Pancreas (tissue), 10 donors: ENCODE measurements at places on chromosomes 7 and 10.
A peak's percentile ranks its signal among the peaks of the same experiment; 100 is the strongest.

DNA sequence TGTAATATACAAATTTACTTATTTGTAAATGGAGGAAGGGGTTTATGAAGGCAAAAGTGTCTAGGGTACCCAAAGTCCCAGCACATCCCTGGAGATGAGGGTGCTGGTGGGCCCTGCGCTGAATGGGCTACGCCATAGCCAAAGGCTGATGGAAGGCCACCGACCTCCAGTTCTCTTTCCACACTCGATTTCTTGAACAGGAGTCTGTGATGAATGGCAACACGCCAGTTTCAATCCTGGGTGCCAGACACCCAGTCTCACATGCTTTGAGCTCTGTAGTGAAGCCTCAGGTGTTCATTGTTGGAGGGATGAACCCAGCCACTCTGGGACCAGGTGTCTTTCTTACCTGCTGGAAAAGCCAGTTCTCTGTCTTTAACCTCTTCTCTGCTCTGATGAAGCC is 752 bp downstream of the LRMDA start:
- no peak for DNase-seq

GRCh38 chr10:81216949-81217348 is 658.0 kb upstream of the NRG3 start:
- DNase-seq, result no peak

- peak; percentile 58 for DNase-seq
Observed at GRCh38 chr7:22821702-22822485, 755 bp downstream of the TOMM7 start.

- no peak for DNase-seq
Observed at GRCh38 chr7:92595281-92595680, 5.1 kb upstream of the FAM133B start.

DNA sequence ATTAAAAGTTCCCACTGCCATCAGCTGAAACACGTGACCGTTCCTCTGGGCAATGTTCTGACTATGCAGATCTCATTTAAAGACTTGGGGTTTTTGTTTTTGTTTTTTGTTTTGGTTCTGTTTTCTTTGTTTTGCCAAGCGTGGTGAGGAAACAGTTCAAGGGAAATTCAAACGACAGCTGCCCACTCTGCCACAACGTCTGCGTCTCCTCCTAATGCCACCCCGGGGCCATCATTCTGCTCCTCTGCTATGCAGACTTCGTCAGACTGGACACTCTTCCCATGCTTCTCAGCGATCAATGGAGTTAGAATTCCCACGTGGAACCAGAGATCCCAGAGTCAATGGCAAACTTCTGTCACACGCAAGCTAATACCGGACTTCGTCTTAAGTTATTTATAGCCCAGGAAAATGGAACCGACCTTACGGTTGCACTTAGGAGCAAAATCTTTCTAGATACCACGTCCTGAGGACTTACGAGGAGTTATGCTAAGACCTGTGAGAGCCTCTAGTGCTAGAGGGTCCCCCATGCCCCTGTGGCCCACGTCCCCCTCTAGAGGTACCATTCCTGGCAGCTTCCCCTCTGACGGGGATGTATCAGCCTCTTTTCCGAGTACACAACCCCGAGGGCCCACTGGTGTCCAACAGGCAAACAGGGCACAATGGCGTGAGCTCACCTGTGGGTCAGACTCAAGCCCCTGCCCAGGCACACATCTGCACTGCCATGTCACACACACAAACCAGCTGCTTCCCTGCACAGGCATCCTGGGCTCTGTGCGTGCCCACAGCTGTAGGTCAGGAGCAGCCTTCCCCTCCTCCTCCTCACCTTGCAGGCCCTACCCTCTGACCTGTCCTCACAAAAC is 24.4 kb downstream of the EBF3 start:
- no peak for DNase-seq

DNA sequence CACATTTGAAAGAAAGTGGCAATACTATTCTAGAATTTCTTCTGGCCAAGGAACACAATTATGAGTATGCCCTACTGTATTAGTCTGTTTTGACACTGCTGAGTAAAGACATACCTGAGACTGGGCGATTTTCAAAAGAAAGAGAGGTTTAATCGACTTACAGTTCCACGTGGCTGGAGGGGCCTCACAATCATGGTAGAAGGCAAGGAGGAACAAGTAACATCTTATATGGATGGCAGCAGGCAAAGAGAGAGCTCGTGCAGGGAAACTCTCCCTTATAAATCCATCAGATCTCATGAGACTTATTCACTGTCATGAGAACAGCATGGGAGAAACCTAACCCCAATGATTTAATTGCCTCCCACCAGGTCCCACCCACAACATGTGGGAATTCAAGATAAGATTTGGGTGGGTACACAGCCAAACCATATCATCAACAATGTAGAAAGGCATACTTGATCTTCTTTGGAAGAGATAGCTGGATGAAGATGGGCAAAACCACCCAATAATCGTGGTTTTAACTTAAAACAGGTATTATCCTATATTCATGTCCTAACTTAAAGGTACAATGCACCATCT is 113.9 kb downstream of the ETV1 start:
- no peak for DNase-seq

- no peak for DNase-seq
Observed at GRCh38 chr7:112144284-112145059, 61.7 kb downstream of the DOCK4 start.

- DNase-seq, result no peak
Observed at GRCh38 chr10:44899450-44900080, 11.6 kb upstream of the TMEM72 start.

GRCh38 chr10:50293513-50294313 is 42.4 kb upstream of the ASAH2 start:
- DNase-seq, result no peak

- DNase-seq, result no peak
Observed at GRCh38 chr10:85901599-85901998, 465.0 kb downstream of the GRID1 start.

GRCh38 chr7:31850066-31850465 is 163.1 kb downstream of the PPP1R17 start:
- DNase-seq, result no peak

- DNase-seq, result no peak
Observed at GRCh38 chr10:122786269-122786668, 59.4 kb downstream of the CUZD1 start.

GRCh38 chr10:97676770-97677581 is 10.1 kb downstream of the AVPI1 start:
- no peak for DNase-seq

DNA sequence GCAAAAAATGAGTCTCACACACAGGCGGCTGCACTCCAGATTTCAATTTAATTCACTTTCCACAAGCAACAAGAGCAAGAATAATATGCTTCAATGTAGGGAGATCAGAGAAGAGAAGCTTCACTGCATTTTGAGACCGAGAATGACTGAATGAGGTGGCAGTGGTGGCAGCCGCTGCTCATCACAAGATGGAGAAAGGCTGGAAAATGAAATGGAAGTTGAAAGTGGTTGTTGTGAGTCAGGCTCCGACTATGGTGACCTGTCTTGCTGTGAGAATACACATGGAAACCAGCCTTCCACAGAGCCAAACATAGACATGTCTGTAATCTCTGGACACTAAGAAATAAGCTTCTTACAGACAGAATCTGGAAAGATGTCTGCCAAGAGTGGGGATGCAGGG is 499.6 kb upstream of the LRRN3 start:
- no peak for DNase-seq

DNA sequence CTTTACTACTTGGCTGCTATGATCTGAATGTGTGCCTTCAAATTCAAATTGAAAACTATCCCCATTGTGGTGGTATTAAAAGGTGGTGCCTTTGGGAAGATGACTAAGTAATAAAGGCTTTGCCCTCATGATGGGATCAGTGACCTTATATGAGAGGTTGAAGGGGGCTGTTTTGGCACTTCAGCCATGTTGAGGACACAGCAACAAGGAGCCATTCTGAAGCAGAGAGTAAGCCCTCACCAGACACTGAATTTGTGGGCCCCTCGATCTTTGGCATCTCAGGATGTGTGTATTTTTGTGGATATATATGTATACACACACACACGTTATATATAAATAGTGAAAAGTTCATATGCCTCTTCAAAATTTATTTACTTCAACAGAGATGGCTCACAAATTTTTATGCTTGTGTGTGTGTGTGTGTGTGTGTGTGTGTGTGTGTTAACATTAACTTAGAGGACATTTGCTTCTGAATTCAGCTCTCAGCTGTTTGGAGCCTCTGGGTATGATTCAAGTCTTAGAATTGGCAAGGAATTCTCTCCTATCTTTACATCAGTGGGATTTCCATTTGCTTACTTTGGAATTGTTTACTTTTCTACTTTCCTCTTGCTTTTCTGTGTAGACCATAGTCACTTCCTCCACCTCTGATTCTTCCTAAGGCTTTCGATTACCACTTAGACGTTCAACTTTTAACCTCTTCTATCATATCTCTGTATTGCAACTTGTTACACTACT is 66.6 kb downstream of the MAGI2 start:
- DNase-seq, result no peak

- no peak for DNase-seq
Observed at GRCh38 chr7:72190919-72191318, 221.2 kb downstream of the CALN1 start.

- no peak for DNase-seq
Observed at GRCh38 chr10:132724446-132724845, 61.5 kb downstream of the NKX6-2 start.

- DNase-seq, result no peak
Observed at GRCh38 chr7:46715579-46715978, 794.5 kb upstream of the IGFBP3 start.

GRCh38 chr10:22363305-22363704 is 18.0 kb downstream of the SPAG6 start:
- no peak for DNase-seq

DNA sequence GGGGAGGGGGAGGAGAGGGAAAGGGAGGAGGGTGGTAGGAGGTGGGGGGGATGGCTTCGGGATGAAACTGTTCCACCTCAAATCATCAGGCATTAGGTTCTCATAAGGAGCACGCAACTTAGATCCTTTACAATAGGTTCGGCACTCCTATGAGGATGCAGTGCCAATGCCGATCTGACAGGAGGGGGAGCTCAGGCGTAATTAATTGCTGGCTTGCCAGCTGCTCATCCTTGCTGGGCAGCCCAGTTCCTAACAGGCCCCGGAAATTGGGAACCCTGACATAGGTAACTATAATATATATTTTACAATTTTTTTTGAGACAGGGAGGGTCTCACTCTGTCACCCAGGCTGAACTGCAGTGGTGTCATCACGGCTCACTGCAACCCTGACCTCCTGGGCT is 118.8 kb upstream of the SFMBT2 start:
- no peak for DNase-seq

DNA sequence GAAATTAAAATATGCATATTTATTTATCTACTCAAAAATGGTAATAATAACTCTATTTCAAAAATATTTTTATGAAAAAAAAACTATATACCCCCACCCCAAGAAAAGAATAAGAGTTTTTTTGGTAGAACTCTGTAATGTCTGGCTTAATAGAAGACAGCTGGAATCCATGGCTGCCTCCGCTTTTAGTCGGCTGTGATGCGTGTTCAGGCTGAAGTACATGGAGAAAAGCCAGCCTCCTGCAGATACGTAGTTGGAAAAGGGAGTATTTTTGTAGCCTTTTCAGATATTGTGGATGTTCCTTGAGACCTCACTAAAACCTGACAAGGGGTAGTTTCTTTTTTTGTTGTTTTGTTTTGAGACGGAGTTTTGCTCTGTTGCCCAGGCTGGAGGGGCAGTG is 10.0 kb downstream of the FOXK1 start:
- no peak for DNase-seq

DNA sequence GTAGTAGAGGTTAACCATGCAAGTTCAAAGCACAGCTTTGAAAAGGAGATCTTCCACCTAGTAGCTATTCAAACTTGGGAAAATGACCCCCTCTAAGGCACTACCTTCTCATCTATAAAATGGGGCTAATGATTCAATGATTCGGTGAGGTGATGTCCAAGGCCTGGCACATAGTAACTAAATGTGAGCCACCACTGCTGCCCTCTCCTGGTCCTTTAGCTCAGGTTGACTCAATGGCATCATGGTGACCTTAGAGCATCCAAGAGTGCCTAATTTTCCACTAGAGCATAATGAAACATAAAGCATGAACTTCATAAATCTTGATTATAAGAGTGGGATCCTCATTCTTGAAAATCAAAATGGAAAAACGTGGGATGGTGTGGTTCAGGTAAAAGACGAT is 16.3 kb upstream of the PLCE1 start:
- DNase-seq, result no peak

GRCh38 chr7:87435546-87435945 is 39.9 kb downstream of the ABCB4 start:
- DNase-seq, result no peak

- DNase-seq, result no peak
Observed at GRCh38 chr10:126109893-126110292, 213.5 kb downstream of the FANK1 start.

GRCh38 chr7:111083413-111083812 is 7.5 kb upstream of the LRRN3 start:
- DNase-seq, result no peak

DNA sequence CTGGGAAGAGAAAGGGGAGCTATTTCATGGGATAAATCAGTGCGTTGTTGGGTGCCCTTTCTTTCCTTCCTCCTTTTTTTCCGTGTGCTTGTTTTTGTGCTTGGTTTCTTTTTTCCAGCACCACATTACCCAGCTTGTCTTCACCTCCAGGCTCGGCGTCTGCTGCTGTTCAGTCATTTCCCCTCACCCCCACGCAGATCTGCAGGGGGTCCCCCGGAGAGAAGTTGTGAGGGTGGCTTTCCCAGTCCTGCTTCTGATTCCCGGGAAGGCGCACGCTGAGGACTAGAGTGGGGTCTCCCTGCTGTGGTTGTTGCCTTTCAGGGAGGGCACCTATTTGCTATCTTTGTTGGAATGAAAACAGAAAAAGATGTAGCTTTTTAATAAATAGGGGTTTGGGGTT is 1.6 kb downstream of the CAMK1D start:
- no peak for DNase-seq

GRCh38 chr10:132554053-132554990 is 16.7 kb downstream of the INPP5A start:
- DNase-seq, result no peak

GRCh38 chr10:116300542-116300941 is 23.7 kb upstream of the CCDC172 start:
- DNase-seq, result no peak

DNA sequence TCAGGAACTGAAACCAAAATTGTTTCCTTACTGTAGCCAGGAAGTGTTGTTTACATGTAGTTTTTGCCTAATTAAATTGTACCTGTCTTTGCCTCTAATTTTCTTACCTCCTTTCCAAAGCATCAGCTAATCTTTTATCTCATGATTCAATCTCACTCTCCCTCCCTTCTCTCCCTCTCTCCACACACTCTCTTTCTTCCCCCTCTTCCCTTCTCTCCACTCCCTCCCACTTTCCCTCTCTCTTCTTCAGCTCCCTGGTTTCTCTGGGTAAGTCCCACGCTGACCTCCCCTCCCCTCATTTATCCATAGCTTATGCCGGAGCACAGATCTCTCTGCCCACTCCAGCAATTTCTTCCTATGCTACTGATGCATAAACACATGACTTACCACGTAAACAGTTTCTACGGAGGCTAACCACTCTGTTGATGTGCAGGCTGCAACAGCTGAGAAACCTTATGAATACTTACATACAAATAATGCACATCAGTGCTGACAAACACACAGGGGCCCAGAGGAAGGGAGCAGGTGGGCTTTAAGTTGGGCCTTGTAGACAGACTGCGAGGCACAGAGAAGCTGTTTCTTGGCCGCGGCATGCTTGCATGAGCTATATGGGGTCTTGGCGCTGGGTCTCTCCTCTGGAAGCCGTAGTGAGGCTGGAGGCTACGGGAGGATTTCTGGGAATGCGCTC is 174.4 kb upstream of the PLXNA4 start:
- no peak for DNase-seq

- DNase-seq, result no peak
Observed at GRCh38 chr10:27494116-27494805, 9.8 kb upstream of the RAB18 start.

- DNase-seq, result no peak
Observed at GRCh38 chr10:15849316-15849715, 11.0 kb downstream of the MINDY3 start.

GRCh38 chr10:44386546-44387052 is 1.7 kb upstream of the CXCL12 start:
- peak; percentile 86 for DNase-seq
